ENCODE measurements at places on chromosomes 1 and 21. TPM values are rescaled to one million over a fixed set of nuclear protein-coding genes. Genes with fewer than 3 reads are reported as not detected.

- no peak for DNase-seq
These were observed 78.2 kb upstream of the TARDBP start for GRCh38 chr1:10934150-10934818.

DNA sequence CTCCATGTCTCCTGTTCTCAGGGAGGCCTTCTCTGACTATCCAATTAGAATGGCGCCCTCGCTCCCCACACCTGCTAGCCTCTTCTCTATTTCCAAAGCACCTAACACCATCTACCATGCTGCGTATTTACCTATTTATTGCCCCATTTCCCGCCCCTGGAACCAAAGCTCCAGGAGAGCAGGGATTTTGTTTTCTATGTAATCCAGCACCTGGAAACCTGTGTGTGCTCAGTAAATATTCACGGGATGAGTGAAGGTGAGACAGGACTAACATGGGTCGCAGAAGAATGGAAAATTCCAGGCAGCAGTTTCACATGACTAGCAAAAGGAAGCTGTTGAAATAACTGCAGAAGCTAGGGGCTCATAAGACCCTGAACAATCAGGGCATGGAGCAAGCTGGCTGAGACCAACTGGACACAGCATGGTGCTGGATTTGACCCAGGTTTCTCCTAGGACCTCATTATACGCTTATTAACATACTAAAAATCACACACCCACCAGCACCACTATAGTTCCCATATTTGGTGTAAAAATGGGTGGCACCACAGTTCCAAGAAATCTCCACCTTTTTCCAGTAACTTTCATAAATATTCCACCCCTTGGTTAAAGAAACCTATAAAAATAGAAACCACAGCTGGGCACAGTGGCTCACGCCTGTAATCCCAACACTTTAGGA lies 15.1 kb upstream of the TENT5B start:
- DNase-seq = peak; percentile 69

DNA sequence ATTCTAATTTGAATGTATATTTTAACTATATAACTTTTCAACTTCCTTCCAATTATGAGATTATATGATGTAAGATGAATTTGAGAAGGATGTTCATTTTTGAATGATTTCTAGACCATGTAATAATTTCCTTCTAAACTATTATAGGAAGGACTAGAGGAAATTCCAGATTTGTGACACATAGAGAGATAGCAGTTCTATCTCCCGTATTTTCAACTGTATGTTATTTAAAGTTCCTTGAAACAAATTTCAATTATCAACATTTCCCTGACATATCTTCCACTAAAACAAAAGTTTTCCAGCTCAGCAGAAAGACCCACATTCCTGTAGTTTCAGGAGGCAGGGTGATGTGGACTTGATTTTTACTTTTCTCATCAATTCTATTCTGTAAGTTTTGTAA lies 396.7 kb upstream of the C1orf87 start:
- DNase-seq = no peak

DNA sequence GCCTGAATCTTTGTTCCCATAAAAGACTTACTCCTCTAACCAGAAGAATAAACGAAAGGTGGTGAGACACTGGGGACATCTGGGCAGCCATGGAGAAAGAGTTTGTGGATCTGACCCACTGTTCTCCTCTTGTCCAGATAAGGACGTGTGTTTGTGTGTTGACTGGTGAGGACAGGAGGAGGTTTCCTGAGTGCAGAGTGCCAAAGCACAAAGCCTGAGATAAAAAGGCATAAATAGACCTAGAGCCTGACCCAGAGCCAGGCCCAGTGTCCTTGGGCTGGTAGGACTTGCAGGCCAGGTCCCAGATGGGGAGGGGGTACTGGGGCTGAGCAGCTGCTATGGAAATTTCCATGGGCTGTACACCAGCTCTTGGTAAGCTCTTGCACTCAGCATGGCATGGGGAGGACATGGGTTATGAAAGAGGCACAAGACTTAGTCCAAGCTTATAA lies 19.6 kb upstream of the COQ8A start:
- peak; percentile 6 for DNase-seq

DNA sequence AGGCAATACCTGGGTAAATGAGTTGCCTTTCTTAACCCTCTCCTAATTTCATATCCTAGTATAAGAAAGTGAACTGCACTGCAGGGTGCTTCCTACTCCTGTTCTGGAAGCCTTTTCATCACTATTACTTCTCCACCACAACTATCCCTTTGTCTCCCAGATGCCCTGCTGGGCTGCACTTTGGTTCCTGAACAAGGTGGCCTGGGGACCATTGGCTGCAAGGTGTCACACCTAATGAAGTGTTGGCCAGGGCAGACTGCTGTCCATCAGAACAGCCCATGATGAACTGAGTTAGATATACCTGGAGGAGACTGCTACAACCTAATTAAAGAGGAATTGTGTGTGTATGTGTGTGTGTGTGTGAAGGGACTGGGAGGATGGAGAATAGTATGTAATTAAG lies 1.9 kb upstream of the KLHDC8A start:
- DNase-seq = no peak

DNA sequence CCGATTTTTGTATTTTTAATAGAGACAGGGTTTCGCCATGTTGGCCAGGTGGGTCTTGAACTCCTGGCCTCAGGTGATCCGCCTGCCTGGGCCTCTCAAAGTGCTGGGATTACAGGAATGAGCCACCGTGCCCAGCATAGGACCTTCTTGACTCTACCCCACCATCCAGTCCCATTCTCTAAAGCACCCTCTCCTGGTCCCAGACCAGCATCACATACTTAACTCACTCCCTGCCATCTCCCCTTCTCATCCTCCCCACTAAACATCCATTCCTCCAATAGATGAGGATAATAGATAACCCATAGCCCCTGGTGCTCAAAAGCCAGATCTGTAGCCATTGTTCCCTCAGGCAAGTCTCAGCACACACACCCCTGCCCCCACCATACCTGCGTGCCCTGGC lies 2.1 kb downstream of the ENTREP3 start:
- no peak for DNase-seq

DNA sequence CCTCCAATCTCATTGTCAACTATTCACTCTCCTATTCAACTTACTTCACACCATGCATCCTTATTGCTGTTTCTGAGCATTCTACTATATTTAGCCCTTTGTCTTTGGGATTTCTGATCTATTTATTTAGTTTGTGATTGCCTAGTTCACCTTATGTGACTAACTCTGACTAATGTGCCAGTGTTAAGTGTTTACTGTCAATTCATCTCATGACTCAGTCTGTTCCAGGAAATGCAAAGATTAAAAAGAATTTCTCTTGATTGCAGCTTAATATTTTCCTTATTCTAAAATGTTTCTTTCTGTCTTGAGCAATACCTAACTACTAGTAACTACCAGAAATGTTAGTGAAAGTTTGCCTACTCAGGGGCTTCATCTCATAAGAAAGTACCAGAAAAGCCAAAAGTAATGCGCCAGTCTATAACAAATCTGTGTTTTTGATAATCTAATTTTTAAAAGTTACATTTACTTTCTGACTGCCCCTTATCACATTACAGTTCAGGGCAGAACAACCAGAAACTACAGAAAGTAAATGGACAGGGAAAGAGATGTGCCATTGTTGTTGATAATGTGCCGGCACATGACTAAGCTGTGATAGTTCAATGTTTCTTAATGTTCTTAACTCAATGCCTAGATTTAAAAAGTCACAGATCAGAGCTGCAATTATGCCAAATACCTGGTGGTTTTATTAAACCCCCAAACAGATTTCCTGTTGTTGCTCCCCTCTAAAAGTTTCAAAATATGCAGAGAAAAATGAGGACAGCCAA lies 556.5 kb downstream of the PTBP2 start:
- peak; percentile 54 for DNase-seq

- DNase-seq = no peak
These were observed 21.8 kb upstream of the GORAB start for GRCh38 chr1:170510163-170510562.

DNA sequence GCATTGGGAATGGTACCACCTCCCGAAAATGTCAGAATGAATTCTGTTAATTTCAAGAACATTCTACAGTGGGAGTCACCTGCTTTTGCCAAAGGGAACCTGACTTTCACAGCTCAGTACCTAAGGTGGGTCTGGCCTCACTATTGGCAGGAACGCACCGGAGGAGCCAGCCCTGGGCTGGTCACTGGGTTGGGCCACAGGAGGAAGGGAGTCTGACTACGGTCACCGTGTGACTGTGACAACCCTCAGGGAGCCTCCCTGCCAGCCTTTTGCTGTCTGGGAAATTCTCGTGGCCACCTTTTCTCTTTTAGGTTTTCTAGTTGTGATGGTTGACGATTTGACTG lies 2.2 kb downstream of the IL10RB start:
- no peak for DNase-seq

DNA sequence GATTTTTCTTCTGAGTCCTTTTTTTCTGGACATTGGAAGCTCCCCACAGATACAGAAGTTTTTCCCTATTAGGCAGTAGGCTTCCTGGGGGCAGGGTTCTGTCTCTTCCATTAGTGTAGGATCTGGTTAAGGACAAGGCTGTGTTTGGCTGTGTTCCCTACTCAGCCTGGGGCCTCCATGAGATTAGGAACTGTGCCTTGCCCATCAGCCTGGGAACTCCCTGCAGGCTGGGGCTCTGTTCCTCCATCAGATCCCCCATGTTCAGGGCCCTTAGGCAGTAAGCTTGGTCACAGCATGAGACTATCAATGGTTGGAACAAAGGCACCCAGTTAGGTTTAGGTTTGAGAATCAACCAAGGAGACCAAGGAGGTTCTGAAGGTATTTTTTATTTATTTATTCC lies 22.7 kb downstream of the NAV1 start:
- peak; percentile 45 for DNase-seq

- DNase-seq = peak; percentile 70
These were observed 73.0 kb downstream of the GNG12 start for GRCh38 chr1:67760030-67760821.

DNA sequence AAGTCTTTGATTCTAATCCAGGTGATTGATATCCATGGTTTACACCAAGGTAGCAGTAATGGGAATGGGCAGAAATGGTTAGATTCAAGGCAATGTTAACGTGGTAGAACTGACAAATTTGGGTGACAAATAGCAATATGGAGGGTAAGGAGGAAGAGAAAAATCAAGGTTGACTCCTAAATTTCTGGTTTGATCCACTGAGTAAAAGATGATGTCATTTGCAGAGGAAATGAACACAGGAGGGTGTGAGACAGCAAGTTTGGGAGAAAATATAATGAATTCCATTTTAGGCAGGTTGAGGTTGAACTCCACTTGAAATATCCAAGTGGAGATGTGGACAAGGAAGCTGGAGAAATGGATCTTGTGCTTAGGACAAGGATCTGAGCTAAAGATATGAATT lies 170.9 kb upstream of the CAMK1G start:
- DNase-seq = no peak

DNA sequence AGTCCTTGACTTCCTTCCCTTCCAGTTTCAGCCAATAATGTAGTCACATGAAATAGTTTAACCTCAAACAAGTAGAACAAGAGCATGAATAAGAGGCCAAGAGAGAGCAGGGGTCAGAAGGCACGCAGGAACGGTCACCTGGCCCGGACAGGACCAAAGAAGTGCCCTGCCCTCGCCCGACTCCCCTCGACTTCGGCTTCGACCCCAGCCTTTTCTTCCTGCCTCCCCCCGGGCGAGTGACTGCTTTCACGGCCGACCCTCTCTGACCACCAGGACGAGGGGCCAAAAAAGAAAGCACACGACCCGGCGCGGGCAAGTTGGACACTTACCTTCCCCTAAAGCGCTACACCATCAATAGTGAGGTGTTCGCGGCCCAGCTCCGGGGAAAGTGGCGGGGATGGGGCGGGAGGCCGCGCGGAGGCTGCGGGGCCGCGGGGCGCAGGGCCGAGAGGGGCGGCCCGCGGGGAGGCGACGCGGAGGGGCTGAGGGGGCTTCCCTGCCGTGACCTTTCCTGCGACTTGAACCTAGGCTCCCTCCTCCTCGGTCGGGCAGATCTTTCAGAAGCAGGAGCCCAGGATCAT lies 519 bp downstream of the RERE start:
- peak; percentile 26 for DNase-seq

- no peak for DNase-seq
These were observed 1352.0 kb upstream of the B3GALT2 start for GRCh38 chr1:194538453-194538852.

- no peak for DNase-seq
These were observed 145.4 kb downstream of the C1orf21 start for GRCh38 chr1:184532199-184532598.

DNA sequence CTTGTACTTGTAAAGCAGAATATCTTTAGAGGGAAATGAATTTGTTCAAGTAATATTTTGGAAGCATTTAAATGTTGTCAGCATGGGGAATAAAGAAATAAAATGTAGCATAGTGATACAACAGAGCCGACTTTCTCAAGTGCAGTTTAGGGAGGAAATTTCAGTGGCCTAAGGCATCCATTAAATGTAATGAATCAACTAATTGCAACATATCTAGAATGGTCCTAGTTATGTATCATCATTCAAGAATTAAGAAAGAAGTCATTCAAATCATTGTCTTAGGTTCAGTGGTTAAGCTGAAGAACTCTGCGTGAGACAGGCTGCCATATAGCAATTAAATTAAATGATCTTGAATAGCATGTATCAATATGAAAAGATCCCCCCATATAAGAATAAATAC lies 360.7 kb downstream of the TBX15 start:
- no peak for DNase-seq

DNA sequence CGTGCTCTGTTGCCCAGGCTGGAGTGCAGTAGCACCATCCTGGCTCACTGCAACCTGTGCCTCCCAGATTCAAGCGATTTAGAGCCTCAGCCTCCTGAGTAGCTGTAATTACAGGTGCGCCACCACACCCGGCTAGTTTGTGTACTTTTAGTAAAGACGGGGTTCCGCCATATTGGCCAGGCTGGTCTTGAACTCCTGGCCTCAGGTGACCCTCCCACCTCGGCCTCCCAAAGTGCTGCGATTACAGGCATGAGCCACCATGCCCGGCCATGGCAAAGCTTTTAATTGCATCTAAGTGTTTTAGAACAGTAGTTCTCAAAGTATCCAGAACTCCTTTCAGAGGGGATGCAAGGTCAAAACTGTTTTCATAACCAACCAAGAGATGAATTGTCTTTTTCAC lies 25.1 kb upstream of the IFNGR2 start:
- DNase-seq = no peak

TNFRSF4 gene
- 0.43 TPM for total RNA-seq

SLC44A3 gene
- 1.9 TPM for total RNA-seq

IVL gene
- total RNA-seq = not detected

CENPL gene
- 26.3 TPM for total RNA-seq

TMEM200B gene
- 14.8 TPM for total RNA-seq

KLF18 gene
- not detected for total RNA-seq
